ENCODE measurements at places on chromosomes 7 and 10.
A peak's percentile ranks its signal among the peaks of the same experiment; 100 is the strongest.

- DNase-seq = no peak
- H3K4me3 ChIP-seq = no peak overlapping the region
- H3K36me3 ChIP-seq = no peaks in the 10 kb centered on the region
Observed at GRCh38 chr10:87503401-87503800, 1.3 kb upstream of the MINPP1 start.

DNA sequence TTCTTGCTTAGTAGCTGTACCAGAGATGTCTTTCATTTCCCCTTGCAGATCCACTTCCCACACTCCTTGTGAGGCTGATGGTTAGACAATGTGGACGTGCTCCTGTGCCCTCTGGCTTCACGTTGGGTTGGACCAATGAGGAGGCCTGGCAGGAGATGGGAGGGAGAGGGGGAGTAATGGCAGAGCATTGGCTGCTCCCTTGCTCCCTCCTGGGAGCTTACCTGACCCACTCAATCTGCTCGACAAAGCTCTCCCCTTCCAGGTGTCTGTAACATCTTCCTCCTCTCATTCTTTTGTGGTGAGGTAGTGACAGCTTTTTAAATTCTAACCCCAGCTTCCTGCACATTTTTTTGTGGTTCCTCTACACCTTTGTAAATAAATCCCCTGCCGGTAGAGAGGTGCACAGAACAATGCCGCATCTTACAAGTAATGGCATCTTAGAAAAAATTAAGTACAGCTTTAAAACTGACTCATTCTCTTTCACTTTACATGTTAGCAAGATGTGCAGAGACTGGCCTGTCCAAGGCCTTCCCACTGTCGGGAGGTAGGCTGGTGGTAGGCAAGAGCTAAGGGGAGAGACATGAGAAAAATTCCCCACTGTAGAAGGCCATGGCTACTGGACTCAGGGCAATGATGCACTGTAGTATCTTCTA lies 134.3 kb downstream of the HTR7 start:
- H3K36me3 ChIP-seq = no peaks in the 10 kb centered on the region
- H3K4me1 ChIP-seq = no peaks in the 10 kb centered on the region
- H3K4me3 ChIP-seq = no peak overlapping the region
- DNase-seq = no peak

DNA sequence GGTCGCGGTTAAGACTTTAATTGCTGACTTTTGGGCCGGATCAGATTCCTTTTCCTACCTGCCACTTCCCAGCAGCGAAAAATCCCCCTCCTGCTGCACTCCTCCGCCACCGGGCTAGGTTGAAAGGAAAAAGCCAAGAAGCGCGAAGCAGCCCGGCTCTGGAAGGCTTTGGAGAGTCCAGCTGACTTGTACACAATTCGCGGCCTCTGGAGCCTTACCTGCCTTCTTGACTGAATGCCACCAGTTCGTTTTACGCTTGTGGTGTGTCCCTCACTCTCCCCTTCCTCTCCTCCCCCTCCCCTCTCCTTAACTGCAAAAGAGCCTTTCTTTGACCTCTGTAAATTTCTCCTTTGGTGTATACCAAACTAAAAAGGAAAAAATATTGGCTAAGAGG lies 2.7 kb upstream of the FEZF1 start:
- H3K27me3 ChIP-seq = no peaks in the 10 kb centered on the region
- no peak overlapping the region for H3K4me3 ChIP-seq
- H3K36me3 ChIP-seq = no peaks in the 10 kb centered on the region
- H3K4me1 ChIP-seq = no peaks in the 10 kb centered on the region

- H3K36me3 ChIP-seq = no peaks in the 10 kb centered on the region
- H3K27ac ChIP-seq = no peak overlapping the region
- DNase-seq = no peak
- no peak overlapping the region for H3K4me3 ChIP-seq
- H3K4me1 ChIP-seq = no peaks in the 10 kb centered on the region
Observed at GRCh38 chr10:117609796-117610170, 67.2 kb downstream of the EMX2 start.

- no peak overlapping the region for H3K27ac ChIP-seq
- peak; percentile 80 for DNase-seq
- H3K36me3 ChIP-seq = no peaks in the 10 kb centered on the region
- H3K4me3 ChIP-seq = no peak overlapping the region
Observed at GRCh38 chr10:72834183-72834825, 59.2 kb upstream of the OIT3 start.

GRCh38 chr10:112631501-112632400 lies 184.7 kb downstream of the VTI1A start:
- no peaks in the 10 kb centered on the region for H3K4me1 ChIP-seq
- H3K27ac ChIP-seq = no peak overlapping the region
- no peak overlapping the region for H3K4me3 ChIP-seq

- H3K4me3 ChIP-seq = peak overlapping the region; percentile 36
- no peaks in the 10 kb centered on the region for H3K36me3 ChIP-seq
- H3K27me3 ChIP-seq = no peaks in the 10 kb centered on the region
- no peak for DNase-seq
Observed at GRCh38 chr10:86670290-86670811, 2.0 kb downstream of the LDB3 start.

DNA sequence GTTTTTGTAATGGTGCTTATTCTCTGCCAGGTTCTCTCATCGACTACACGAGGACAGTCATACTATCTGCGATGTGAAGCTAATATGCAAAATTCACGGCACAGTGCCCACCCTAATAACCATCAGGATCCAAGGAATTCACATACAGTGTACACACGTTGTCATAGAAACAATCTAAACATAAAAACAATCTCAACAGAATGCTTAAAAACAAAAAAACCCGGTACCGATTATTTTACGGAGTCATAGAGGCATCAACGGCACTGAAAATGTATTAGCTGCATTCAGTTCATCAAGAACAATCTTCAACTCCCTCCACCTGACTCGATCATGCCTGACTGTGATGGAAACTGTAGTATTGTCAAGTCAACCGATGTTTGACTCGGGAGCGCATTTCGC lies 628 bp downstream of the MRPS33 start:
- peak overlapping the region; percentile 60 for H3K27ac ChIP-seq
- DNase-seq = peak; percentile 50
